ENCODE measurements at places on chromosomes 2 and 18.

- DNase-seq: no peak
Observed at GRCh38 chr2:181984814-181985631, 630 bp upstream of the PPP1R1C start.

DNA sequence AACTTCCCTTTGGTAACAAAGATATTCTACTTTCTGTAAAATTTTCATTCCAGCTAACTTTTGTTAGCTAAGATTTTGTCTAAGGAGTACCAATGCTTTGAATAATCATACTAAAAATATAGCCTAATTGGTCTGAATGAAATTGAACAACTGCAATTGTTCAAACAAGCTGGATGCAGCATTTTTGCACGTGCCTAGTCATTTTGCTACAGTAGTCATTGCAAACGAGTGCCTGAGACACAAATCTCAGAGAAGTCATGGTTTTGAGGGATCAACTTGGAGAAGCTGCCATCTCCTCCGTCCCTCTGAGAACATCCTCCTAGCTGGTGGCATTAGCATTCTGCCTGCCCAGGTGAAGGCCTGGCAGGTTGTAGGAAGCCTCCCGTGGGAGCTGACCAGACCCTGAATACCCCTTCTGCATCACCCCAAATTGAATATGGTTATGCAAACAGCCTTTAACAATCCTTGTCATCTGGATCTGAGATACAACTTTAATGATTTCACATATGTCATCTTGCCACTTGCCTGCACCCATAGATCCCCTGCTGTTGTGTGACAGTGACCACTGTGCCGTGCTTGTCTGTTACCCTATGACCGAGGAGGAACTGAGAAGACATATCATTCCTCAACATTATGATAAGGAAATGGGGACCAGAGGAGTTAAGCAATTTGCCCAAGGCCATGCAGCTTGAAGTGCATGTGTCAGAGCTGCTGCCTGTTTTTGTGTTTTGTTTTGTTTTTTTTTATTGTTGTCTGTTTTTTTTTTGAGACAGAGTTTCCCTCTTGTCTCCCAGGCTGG, 29.1 kb upstream of the MGAT4A start:
- DNase-seq: no peak

GRCh38 chr2:146734042-146734820, 1110.6 kb upstream of the ACVR2A start:
- no peak for DNase-seq

DNA sequence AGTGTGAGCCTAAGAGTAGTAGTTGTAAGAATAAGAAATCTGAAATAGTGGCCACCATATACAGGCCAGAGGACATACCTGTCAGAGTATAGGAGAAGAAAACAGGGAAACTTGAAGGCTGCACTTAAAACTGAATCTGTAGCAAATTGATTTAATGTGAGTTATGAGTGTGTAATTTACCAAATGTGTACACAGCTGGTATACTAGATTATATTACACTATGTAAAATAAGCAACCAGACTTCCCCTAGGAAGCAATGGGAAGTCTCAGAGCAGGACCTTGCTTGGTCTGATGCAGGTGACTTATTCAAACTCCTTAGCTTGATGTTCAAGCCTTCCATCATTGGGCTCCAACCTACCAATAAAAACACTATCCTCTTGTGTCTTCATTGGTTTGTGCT, 17.3 kb upstream of the EPC2 start:
- no peak for DNase-seq

DNA sequence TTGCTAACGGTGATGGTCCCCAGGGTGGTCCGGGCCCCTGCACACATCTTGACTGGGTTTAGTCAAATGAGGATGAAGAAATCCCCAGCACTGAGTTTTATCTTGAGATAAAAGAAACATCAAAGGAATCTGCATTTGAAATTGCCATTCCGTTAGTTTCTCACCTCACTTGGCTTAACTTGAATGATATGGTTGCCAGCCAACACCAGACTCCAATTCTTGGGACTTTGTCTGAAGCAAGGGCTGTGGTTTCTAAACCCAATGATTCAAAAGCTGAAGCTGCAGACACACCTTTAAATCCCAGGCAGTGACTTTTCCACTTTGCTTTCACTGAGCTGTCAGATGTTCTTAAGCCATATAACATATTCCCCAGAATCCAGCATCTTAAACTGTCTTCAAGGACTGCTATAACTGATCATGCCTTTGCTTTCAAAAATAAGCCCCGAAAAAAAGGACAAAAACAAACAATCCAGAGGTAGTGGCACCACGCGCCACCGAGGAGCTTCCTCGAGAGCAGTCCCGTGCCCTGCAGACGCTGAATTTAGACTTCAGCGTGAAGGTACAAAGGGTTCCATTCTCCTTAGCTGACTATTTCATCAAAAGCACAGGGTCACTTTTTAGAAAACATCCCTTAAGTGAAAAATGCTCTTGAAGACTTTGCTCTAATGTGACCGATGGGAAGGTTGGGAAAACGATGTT, 189.3 kb downstream of the HDAC4 start:
- no peak for DNase-seq

DNA sequence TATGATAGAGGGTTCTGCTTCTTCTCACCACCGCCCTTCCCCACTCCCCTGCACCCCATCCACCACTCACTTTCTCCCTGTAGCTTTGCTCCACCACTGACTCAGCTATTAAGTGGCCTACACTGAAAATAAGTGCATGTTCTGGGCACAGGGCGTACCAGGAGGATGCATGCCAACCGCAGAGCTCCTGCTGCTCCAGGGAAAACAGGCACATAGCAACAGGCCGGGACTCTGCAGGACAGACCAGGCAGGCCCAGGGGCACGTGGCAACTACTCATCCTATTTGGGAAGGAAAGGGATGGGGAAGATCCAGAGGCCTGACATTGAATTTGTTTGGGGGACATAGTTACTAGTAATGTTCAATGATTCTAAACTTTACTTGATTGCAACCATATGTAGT, 28.4 kb downstream of the ARL4C start:
- DNase-seq: no peak

Measured in thoracic aorta (tissue), 2 donors.